ENCODE measurements at places on chromosomes 7 and 10.
A peak's percentile ranks its signal among the peaks of the same experiment; 100 is the strongest.

- DNase-seq = no peak
These were observed 22.8 kb downstream of the VPS26A start for GRCh38 chr10:69146759-69147158.

DNA sequence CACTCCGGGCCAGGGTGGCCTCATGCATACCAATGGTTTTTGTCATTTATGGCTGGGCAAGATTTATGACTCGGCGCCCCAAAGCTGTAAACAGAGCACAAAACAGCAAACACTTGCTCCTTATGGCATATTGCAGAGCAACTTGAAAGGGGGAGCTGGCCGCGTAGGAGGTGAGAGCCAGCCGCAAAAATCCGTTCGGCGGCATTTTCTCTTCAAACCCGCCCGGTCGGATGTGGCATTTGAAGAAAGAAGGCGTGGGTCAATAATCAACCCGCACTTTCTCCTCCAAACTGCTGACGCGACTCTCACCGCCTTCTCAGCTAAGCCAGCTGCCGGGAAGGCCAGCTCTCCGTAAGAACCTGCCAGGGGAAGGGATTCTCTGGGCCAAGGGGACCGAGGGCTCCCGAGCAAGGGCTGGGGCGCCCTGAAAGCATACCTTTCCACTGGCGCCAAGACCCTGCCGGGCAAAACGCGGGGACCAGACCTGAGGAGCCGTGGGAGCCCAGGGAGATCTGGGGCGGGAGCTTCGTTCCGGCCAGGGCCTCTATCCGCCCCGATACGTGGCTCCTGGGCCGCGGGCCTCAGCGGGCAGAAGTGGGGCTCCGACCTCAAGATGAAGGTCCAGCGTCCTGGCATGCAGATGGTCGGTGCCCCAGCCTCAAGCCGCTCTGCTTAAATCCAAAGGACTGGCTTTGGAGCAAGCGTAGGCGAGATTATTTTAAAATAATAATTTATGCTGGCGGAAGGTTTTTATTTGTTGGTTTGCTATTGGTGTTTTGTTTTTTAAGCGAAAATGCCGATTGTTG is 12.9 kb upstream of the HOXA2 start:
- peak; percentile 81 for DNase-seq

- no peak for DNase-seq
These were observed 40.1 kb upstream of the RET start for GRCh38 chr10:43036481-43037428.

DNA sequence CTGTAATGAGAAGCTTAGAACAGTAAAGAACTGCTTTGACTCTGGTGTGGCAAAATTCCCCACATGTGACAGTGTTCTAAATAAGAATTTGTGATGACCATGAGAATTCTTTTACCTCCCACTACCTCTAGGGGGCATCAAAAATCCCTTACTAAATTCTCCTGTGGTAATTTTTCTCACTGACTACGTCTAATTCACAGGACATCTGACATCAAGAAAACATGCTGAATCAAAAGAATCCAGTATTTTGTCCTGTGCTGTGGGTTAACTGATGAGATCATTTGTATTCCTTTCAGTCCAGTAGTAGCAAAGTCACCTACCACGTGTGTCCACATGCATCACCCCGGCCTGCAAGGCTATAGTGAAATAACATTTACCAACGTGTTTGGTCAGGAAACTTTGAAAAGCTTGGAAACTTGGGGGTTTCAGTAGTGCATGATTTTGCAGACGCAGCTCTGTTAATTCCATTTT is 103.8 kb downstream of the ATE1 start:
- peak; percentile 35 for DNase-seq

GRCh38 chr10:85557706-85558105 is 808.9 kb downstream of the GRID1 start:
- DNase-seq = no peak

DNA sequence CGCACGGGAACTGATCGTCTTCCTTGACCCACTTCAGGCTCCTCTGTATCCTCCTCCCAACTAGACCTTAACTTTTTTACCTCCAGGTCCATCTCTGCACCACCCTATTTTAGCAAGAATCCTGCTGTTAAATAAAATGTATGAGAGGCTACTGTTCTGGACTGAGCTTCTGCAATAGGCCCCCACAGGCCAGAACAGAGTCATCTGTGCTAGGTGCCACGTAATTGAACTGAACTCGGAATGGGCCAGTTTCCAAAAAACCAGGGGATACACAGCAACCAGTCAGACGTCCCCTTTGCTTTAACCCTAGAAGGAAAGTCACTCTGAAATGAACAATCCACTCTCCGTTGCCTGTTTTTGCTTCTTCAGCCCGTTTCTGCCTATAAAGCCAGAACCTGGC is 71.3 kb downstream of the CHST15 start:
- DNase-seq = no peak

- DNase-seq = no peak
These were observed 175.3 kb downstream of the DIP2C start for GRCh38 chr10:514137-514671.

DNA sequence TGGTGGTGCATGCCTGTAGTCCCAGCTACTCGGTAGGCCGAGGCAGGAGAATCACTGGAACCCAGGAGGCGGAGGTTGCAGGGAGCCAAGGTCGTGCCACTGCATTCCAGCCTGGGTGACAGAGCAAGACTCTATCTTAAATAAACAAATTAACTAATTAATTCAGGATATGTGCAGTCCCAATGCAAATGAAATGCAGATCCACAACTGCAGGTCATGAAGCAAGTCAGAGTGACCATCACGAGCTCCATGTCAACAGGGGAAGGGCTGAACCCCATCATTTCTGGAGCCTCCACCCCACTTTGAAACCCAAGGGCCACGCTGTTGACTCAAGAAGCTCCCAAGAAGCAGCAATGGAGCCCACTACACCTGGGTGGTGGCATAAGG is 115.4 kb downstream of the LARP4B start:
- no peak for DNase-seq

DNA sequence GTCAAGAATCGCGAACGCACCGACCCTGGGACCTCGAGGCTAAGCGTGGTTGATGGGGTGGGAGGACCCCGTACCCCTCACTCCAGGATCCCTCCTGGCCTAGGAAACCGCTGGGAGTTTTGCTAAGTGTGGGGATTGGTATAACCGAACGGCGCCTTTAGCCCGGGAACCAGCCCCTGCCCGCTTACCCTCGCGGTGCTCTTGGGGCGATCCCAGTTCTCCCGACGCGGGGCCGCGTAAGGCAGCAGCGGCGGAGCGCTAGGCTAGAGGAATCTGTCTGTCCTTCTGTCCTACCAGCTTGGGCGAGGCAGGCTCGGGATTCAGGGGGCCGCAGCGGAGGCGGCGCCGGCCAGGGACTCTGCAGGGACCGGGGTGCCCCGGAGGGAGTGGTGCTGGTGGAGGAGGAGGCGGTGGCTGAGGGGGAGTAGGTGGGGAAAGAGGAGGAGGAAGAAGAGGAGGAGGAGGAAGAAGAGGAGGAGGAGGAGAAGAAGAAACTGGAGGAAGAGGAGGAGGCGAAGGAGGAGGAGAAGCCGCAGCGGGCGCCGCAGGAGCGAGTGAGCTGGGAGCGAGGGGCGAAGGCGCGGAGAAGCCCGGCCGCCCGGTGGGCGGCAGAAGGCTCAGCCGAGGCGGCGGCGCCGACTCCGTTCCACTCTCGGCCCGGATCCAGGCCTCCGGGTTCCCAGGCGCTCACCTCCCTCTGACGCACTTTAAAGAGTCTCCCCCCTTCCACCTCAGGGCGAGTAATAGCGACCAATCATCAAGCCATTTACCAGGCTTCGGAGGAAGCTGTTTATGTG is 439 bp upstream of the EMX2 start:
- peak; percentile 80 for DNase-seq

- DNase-seq = no peak
These were observed 9.2 kb downstream of the CREM start for GRCh38 chr10:35135861-35136260.

DNA sequence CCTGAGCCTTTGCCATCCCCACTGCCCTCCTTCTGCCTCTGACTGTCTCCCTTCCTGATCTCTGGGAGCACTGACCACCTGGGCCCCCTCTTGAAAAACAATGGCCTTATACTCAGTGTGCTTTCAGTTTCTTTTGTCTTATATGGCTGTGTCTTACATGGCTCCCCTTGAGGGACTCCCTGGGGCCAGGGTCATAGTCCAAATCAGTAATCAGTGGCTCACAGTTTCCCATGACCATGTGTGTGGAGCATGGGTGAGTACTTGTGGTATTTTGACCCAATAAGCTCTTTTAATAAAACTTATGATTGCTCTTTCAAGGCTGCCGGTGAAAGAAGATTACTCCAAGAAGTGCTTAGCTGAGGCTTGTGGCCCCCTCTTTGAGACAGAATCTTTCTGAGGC is 62.4 kb upstream of the PCBD1 start:
- no peak for DNase-seq

GRCh38 chr10:82267960-82268359 is 393.0 kb downstream of the NRG3 start:
- no peak for DNase-seq

DNA sequence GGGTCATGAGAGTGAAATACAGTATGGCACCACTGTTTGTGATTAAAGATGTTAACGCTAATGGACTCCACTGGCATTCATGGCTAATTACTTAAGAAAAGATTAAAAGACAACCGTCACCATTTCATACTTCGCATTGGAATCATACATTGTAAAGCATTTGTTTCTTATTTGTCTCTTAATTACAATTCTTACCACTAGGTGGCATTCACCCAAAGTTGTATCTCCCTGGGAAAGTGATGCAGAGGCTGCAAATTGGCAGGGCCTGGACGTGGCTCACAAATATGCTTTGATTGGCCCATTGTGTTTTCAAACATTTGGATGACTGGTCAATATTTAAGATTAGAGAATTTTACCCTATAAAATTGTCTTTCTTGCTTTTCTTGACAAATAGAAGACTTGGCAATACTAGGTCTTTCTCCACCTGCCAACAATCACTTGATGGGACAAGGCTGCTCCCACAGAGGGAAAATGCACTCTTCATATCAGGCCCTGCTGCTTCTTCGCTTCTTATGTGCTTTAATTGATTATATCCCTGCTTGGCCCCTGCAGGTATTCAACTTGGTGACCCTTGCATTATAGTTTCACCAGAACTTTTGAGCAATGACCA is 72.1 kb upstream of the STARD3NL start:
- DNase-seq = peak; percentile 57

DNA sequence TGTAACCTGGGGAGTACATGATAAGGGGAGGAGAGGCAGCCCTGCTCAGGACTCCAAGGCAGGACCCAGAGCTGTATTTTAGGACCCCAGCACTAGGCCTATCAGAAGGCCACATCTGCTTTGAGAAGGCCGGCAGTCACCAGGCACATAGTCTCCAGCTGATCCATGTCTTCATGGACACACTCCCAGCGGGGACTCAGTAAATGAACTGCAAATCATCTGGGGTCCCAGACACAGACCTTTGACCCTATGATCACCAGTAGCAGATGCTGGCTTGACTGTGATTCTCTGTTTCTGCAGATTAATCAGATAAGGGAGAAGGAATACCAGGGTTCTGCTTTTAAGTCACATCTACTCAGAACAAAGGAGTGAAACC is 341.4 kb upstream of the PODXL start:
- DNase-seq = no peak

- DNase-seq = no peak
These were observed 42.5 kb downstream of the PPP1R3C start for GRCh38 chr10:91590142-91590903.

All from urothelium cell line (cell line).